ENCODE measurements at places on chromosomes 3 and 15. TPM values are rescaled to one million over a fixed set of nuclear protein-coding genes. Genes with fewer than 3 reads are reported as not detected.

- DNase-seq, result no peak
Observed at GRCh38 chr15:101578443-101578894, 73.7 kb downstream of the TM2D3 start.

DNA sequence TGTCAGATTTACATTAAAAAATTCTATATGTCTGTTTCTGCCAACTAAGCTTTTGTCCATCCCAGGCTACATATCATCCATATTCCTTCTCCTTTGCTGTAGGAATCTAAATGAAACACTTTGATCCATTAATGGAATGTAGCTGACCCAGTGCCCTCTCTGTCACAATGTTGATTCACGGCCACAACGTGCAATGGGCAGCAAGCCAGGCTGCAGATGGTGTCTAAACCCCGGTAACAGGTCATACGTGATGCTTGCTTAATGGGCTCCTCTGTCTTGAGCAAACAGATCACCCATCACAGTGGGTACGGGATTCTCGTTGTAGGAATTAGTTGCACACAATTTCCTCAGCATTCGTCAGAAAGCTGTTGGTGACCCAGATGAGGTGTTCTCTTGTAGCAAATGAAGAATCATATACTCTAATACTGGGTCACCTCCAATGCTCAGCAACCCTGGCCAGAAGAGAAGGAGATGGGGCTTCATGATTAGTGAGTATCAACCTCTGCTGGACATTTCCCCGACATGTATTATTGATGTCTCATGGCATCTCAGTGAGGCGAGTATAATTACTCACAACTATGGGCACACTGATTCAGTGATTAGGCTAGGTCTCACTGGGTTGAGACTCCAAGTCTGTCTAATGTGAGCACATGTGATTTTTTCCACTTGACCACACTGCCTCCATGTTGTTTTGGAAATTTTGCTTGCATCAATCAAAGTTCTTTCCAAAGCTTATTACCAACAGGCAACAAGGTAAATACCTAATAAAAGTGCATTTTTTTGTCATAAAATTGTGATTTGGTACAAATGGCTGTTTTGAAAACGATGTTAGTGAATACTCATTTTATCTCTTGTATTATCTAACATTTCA, 12.9 kb upstream of the DCBLD2 start:
- DNase-seq, result no peak

AMT gene
- 1.1 TPM for total RNA-seq

DNA sequence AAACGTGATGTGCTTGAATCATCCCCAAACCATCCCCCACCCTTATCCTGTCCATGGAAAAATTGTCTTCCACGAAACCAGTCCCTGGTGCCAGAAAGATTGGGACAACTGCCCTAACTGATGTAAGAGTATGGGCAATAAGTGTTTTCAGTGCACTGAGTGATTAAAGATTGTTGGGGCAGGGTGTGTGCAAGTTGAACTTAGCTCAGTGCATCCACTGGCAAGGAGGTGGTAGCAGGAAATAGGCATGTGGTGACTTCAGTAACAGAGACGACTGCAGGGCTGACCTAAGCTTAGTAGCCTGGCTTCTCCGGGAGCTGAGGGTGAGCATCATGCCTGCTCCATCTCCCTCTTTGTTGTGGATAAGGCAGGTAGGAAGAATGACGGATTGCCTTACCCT, 27.5 kb downstream of the PAQR9 start:
- DNase-seq, result no peak
